Neural crest cell (in vitro differentiated cells): ENCODE measurements at places on chromosomes 12 and 14.

DNA sequence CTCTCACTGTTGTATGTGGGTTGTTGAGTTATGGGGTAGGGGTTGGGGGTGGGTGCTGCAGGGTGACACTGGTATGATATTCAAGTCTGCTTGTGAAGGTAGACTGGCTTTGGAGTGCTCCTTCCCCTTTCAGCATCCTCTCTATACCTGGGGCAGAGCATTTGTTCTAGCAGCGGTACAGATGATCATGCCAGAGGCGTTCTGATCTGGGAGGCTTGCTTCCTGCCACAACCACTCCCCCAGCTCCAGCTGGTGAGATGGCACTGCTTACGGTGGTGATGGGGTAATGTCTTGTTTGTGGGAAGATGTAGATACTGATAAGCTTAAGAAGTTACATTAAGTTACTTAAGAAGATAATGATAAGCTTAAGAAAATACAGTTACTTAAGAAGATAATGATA is 131.8 kb downstream of the ERC1 start:
- DNase-seq: no peak

DNA sequence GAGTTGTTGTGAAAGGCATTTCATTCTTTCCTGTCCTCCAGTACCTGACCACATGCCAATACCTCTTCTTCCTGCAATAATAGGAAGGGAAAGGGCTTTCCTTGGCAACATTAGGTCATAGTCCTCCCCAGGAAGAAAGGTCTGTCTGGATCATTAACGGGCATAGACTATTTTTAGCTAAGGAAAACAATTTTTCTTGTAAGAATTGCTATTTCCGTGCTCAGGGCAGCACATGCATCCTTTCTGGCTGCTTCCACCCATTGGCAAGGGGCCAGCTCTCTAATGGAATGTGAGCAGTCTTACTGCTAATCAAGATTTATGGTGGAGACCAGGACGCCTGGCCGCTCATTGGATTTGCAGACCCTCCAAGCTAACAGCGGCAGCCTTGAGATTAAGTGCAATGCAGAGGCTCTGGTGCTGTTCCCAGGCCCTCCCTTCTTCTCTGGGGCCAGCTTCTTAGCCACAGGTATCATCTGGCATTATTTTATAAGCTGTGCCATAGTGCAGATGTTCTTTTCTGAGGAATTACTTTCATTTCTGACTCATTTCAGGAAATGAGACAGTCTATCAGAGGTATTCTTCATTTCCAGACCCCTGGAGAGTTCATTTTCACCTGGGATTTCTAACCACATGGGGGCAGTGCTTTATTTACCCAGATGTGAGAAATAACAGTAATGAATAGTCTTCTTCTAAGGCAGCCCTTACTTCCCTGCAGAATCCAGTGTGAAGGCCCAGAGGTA is 52.9 kb downstream of the ANO6 start:
- no peak for DNase-seq

DNA sequence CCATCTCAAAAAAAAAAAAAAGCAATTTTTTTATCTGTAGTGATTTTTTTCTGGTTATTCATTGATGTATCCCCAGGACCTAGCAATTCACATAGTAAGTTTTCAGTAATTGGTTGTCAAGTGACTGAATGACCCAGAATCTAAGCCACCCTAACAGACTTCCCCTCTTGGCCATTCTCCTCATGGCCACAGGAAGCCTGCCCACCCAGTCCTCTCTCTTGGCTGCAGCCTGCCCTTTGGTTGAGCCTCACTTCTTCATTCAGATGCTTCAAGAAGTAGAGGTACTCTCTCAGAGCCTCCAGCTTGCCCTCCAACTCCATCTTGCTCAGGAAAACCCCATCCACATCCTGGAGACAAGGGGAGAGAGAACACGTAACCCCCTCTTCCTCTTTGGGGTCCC is 2.8 kb downstream of the KRT78 start:
- DNase-seq: no peak

DNA sequence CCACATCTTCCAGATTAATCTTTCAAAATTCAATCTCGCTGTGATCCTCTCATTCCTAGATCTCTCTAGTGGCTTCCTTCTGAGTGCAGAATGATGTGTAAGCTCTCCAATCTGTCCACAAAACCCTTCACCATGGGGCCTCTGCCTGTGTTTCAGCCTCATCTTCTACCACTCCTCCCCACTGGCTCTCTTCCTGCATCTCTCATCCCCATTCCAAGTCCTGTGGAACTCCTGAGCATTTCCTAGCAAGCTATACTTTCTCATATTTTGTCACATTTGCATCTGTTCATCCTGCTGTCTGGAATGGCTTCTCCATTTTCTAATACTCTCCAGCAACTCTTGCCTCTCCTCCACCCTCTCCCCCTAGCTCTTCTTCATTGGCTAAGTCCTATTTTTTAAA is 242.0 kb upstream of the DAAM1 start:
- no peak for DNase-seq

- DNase-seq: no peak
These were observed 47.1 kb downstream of the IL31 start for GRCh38 chr12:122126713-122127597.

- no peak for DNase-seq
These were observed 2.0 kb upstream of the MDM1 start for GRCh38 chr12:68334132-68334531.

DNA sequence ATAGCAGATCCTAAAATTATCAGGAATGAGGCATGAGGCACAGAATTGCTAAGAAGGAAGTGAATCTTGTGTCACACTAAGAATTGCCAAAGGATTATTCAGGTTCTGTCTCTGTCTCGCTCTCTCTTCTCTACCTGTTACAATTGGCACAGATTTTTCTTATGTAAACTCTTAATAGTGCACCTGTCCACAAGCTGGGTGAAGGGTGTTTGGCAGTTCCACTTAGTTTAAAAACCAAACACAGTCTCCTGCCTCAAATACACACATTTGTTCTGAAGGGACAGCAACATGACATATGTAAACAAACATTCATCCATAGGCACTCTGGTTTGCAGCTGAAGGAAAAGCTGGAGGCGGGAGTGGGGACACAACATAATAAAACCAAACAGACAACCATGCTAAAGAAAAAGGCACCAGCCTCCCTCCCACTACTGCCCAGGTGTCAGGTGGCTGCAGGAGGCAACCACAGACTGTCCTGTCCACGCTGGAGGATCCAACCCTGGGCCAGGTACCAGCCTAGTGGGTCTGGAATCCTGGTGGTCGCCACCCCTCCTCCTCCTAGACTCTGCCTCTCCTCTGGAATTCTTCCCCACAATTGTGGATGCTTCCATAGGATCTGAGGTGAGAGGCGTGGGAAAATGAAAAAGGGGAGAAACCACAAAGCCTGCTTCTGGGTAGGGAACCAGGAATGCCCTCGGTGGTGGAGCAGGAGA is 81.2 kb downstream of the TMEM260 start:
- DNase-seq: no peak

- DNase-seq: no peak
These were observed 818.1 kb upstream of the TMEM132C start for GRCh38 chr12:127448906-127449305.

- no peak for DNase-seq
These were observed 231.6 kb downstream of the CACNA1C start for GRCh38 chr12:2284321-2284813.

DNA sequence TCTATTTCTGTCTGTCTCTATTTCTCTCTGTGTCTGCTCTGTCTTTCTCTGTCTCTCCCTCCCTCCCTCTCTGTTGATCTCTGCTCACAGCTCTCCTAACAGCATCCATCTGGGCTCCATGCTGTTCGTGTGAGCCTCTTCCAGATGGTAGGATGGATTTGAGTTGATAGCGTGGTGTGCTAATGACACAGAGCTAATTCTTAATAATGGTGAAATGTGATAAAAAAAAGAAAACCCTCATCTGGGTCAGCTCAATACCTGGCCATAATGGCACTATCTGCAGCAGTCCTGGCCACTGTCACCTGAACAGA is 96.4 kb downstream of the AACS start:
- no peak for DNase-seq

- DNase-seq: no peak
These were observed 583 bp downstream of the DNAH10 start for GRCh38 chr12:123762715-123763052.

DNA sequence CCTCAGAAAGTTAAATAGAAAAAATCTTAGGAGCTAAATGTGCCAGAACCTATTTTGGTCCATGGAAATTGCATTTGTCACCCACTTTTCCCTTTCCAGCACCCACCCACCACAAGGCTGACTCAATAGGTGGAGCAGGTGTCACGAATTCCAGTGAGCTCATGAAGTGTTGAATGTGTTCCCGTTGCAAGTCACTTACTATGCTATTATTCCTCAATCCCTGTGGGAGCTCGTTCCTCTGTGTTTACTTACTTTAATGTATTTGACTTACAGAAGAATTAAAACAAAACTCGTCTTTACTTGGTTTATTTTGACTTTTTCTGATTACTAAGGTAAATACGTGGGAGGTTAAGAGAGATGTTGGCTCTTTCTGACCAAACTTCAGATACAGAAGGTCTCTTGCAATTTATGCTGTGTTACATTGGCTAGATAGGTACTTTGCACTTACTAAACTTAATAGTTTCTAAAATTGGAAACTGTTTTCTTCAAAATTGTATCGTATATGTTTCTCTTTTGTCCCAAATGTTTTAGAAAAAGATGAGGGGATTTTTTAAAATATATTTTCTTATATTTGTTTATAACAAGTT is 269.4 kb upstream of the NOVA1 start:
- no peak for DNase-seq

GRCh38 chr12:124267205-124267778 is 27.6 kb upstream of the RFLNA start:
- DNase-seq: no peak
